H9 (cell line): ENCODE measurements at places on chromosomes 2 and 18.

GRCh38 chr18:7722955-7723354 lies 155.8 kb downstream of the PTPRM start:
- H3K4me1 ChIP-seq = peaks cover 4% of the 10 kb centered on the region; the same call in 1 of the 2 replicates
- no peaks in the 10 kb centered on the region for H3K27me3 ChIP-seq
- DNase-seq = no peak
- H3K36me3 ChIP-seq = no peaks in the 10 kb centered on the region

- no peak for DNase-seq
- H3K4me1 ChIP-seq = no peaks in the 10 kb centered on the region; the same call in 1 of the 2 replicates
- no peak overlapping the region for H3K27ac ChIP-seq
- no peaks in the 10 kb centered on the region for H3K27me3 ChIP-seq
Measured at GRCh38 chr2:3169106-3169870, 208.3 kb downstream of the EIPR1 start.

DNA sequence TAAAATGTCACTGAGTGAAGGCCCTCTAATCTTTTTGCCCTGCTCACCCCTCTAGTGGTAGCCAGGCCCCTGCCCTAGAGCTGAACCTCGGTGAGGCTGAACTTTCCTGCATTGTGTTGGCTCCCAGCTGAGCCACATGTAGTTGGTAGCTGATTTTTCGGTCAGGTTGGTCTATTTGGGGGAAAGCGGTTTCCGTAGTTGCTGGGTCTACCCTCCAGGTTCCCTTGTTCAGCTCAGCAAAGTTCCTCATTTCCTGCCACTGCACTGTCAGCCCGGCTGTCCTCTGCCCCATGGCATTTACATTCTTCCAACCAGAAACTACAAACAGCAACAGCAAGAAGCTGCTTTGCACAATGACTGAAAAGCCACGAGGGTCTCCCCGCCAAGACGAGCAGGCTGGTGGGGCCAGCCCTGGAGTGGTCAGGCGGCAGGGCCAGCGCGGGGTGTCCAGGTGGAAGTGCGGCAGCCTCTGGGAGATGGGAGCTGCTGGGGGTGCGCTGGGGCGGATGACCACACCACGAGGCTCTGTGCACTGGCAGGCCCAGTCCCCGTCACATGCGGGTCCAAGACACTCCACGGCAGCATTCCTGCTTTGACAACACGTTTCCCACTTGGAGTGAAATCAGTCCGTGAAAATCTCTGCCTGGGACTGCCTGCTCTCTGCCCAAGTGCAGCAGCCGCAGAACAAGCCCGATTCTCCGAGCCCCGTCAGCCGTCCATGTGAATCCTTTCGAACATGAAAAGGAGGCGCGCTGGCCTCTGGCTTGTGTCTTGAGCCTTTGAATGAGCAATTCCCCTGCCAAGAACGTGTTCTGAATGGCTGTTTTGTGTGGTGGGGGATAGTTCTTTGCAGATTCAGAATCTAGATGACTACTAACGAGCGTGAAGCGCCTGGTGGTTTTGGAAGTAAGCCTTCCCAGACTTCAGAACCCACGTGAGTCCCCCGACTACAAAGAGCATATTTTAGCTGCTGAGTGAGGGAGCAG lies 159.4 kb downstream of the ASB1 start:
- H3K4me1 ChIP-seq = no peaks in the 10 kb centered on the region
- no peak overlapping the region for H3K4me3 ChIP-seq
- H3K27ac ChIP-seq = no peak overlapping the region
- DNase-seq = peak; percentile 22

DNA sequence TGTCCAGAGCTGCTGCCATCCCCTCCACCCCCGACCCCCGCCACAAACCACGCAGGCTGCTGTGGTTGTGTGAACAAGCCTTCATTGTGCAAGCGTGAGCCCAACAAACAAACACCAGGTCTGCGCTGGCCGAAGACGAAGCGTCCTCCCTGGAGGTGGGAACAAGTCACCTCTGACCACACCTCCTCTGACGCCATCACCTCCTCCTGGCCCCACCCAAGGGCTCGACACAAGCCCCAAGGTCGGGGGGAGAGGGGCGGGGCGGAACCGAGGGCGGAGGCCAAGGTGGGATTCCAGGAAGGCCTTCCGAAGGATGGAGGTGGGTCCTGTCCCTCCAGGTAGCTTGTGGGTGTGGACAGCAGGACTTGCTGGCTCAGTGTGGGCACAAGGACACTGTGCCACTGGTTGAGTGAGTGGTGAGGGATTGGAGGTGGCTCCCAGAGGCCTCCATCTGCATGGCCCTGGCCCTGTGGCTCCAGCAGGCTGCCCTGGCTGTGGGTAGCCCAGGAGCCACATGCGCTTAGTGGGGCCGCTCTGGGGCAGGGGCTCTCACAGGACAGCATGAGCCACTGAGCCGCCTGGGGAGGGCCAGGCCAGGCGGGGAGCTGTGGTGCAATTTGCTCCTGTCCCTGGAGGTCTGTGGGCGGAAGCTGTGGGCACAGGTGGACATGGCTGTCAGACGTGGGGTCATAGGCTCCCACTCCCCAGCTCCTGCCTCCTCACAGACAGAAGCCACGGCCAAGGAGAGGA lies 7.4 kb upstream of the GPR17 start:
- H3K36me3 ChIP-seq = no peaks in the 10 kb centered on the region
- H3K27me3 ChIP-seq = no peaks in the 10 kb centered on the region
- DNase-seq = peak; percentile 95
- H3K4me1 ChIP-seq = no peaks in the 10 kb centered on the region; the same call in 1 of the 2 replicates
- peak overlapping the region; percentile 30; the same call in 1 of the 2 replicates for H3K4me3 ChIP-seq

DNA sequence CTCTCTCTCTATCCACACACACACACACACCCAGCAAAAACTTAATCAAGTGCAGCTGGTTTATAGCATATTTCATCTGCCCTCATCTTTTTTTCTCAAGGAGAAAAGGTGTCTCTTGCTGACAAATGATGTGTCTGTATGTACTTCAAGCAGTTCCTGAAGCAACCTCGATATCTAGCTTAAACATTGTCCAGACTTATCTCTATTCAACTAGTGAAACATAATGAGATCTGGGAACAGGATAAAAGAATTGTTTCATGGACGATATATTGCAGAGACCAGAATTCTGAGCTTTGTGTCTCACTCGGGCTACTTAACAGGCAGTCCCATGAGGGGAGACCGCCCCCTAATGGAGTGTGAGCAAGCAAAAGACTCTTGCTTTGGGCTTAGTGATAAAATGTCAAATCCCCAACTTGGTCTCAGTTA lies 929.2 kb upstream of the SOX11 start:
- DNase-seq = peak; percentile 56
- H3K27ac ChIP-seq = no peak overlapping the region
- no peak overlapping the region for H3K4me3 ChIP-seq
- H3K36me3 ChIP-seq = no peaks in the 10 kb centered on the region; the same call in 1 of the 2 replicates
- H3K4me1 ChIP-seq = no peaks in the 10 kb centered on the region
